ENCODE measurements at places on chromosomes 12 and 14.

GRCh38 chr14:34046799-34047520 is 96.1 kb upstream of the EGLN3 start:
- DNase-seq: no peak

DNA sequence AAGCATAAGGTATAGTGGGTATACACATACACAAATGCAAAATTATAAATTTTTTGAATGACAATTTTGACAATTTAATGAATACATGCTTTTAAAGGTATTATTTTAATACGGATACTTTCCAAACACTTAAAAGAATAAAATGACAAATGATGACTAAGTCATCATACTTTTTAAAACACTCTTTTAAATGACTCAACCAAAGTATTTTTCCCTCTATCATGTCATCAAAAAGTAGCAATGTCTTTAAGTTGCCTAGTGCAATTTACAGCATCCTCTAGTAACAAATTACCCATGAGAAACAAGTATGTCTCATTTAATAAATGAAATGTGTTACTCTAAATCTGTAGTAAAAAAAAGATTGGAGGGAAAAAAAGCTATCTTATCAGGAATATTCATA is 73.3 kb downstream of the RPS6KA5 start:
- DNase-seq: no peak

- no peak for DNase-seq
These were observed 19.8 kb upstream of the SERPINA4 start for GRCh38 chr14:94541234-94541975.

GRCh38 chr12:110269622-110270124 is 11.4 kb upstream of the ATP2A2 start:
- no peak for DNase-seq

DNA sequence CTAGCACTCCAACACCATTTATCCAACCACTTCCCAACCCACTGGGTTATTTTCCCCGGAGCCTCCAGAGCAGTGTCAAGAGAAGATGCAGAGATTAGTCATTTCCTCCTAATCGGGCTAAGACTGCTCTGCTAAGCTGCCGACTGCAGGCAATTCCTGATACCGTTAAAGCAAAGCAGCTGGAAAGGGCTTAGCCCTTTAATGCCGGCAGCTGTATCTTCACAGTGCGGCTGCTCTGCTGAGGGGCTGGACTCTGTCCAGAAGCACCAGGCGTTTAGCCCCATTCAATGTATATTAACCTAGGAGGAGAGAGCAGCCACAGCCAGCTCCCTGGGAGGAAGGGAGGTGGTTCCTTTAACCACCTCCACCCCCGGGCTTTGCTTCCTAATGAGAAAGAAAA is 11.1 kb downstream of the AQP6 start:
- DNase-seq: no peak

DNA sequence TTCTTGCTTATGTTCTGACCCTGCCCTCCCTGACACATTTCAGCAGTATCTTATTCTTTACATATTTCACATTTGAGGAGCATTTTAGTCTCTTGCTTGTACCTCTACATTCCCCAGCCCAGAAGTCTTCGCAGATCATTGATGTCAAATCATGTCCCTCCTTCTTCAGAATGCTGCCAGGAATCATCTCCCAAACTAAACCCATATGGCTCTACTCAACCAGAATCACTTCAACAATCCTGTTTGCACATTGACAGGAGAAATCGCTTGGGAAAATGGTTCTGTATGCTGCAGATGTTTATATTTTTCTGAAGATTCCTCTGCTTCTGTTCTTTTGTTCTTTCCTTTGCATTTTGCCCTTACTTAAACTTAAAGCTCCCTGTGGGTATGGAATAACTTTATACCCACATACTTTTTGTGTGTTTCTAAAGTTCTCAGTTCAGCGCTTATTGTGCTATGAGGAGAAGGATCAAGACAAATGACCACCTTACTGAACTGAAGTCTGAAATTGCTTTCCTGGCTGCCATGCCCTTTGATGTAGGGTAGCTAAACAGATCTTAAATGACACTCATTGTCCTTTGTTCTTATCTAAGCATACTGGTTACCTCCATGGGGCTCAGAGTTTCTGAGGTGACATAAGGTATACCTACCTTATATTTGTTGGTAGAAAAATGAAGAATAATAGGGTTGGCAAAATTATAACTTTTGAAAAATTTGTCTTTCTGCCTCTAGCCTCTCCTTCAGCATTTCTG is 134.6 kb downstream of the SLC25A21 start:
- no peak for DNase-seq

DNA sequence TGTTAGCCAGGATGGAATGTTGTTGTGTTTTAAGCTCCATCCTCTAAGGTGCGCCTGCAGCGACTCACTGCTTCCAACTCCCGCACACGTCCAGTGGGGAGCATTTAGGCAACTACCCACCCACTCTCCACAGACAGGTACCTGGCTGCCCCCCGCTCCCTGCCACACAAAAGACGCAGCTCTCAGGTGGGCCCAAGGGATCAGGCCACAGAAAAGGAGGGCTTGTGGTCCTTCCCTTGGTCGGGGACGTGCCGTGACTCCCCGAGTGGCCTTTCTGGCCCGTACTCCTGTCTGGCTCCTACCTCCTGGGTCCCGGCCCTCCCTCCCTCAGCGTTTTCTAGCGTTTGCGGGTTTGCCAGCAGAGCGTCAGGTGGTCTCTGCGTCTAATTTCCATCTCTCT is 16.2 kb downstream of the TEDC1 start:
- DNase-seq: no peak

GRCh38 chr14:70881549-70882177 is 25.6 kb upstream of the PCNX1 start:
- no peak for DNase-seq

DNA sequence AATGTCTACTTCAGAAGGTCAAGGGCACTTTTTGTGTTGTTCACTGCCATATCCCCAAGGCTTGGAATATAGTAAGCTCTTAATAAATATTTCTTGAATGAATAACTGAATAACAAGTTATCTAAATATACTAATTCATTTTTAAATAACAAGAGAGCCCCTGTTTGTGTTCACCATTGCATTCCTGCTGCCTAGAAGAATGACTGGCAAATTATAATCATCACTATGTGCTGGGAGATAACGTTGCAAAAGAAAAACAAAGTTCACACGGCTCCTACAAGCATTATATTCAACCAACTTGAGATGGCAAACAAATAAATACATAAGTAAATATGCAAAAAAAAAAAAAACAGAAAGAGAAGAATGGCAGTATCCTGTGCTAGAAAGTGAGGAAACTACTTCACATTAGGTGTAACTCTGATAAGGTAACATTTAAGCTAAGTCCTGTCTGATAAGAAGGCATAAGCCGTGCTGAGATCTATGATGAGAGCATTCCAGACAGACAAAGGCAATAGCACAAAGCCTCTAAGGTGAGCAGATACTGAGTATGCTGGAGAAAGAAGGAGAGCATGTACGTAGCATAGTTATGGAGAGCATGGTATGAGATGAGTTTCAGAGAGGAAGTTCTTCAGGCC is 9.2 kb upstream of the TSPAN8 start:
- DNase-seq: no peak

- no peak for DNase-seq
These were observed 293.0 kb upstream of the TBX3 start for GRCh38 chr12:114976959-114977358.

- DNase-seq: no peak
These were observed 2.3 kb upstream of the NEUROD4 start for GRCh38 chr12:55017416-55017925.

DNA sequence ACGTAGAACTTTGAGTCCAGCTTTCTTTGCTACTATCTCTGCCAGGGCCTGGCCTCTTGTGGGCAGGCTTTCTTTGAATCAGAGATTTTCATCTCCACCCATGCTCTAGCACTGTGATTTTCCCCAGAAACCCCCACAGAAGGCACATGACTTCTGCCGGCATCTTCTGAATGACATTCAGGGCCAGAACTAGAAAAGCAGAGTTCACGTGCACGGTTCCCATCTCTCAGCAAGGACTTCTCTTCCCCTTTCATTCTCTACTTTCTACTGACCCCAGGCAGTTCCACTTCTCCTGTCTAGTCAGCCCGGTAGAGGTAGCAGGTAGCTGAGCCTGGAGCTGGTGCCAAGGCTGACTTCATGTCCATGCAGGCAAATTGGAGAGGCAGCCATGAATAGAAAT is 26.9 kb downstream of the BATF start:
- no peak for DNase-seq

- DNase-seq: no peak
These were observed 33.6 kb downstream of the KCNA1 start for GRCh38 chr12:4943067-4943937.

- DNase-seq: no peak
These were observed 118.5 kb upstream of the FRMD6 start for GRCh38 chr14:51533160-51533559.

DNA sequence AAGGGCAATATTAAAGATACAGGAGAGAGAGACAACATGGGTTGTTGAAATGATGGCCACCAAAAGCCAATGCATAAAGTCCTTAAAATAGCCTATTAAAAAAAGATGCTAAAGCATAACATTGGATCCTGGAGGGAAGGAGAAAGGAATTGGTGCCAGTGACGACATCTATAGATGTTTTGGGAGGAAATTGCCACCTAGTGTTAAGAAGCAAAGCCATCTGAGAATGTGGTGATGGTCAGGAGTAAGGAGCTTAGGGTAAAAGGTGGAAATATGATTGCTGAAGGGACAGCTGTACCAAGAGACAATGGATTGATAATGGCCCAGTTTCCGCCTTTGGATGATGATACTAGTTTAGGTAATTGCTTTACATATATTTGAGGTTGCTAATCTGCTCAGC is 85.1 kb downstream of the TMEM30B start:
- no peak for DNase-seq

- no peak for DNase-seq
These were observed 153.0 kb downstream of the PIWIL1 start for GRCh38 chr12:130490674-130491073.

DNA sequence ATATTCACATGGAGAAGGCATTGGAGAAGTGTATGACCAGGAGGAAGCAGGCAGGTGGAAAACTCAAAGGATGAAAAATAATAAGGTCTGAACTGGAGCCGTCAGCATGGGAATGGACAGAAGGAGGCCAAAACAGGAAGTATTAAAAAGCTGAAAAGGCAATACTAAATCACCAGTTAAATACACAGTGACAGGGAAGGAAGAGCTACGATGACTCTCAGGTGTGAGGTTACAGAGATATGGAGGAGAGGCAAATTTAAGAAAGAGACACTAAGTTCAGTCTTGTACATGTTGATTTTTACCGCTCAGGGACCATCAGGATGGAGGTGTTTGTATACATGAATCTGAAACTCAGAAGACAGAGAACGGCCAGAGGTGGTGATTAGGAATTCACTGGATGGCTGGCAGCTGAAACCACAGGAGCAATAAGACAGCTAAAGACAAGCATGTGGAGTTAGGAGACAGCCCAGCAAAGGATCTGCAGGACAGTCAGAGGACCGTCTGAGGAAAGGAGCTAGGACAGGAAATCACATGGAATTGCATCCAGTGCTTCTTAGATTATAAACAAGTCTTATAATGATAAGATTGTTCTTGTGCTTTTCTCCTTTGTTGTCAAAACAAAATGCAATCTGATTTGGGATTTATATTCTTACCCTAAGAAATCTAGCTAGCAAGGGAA is 33.9 kb upstream of the CDKN3 start:
- no peak for DNase-seq

GRCh38 chr12:44696542-44696941 is 179.6 kb downstream of the NELL2 start:
- DNase-seq: no peak

GRCh38 chr14:101980700-101981099 is 16.3 kb downstream of the DYNC1H1 start:
- no peak for DNase-seq

DNA sequence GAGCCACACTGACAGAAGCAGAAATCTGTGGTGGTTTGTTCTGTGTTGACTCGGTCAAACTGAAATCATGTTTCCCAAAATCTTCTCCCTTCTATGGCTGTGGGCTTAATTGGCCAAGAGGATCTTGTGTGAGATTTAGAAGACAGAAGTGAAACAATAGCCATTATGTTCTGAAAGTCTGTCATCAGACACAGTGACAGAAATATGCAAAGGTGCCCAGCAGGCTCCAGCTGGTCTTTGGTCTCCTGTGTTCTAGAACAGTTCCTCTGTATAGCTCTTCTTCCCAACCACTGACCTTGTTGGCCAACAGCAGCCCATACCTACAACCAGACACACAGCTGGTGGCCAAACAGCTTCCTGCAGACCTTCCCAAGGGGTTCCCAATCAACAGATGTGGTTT is 25.0 kb upstream of the COCH start:
- DNase-seq: no peak

DNA sequence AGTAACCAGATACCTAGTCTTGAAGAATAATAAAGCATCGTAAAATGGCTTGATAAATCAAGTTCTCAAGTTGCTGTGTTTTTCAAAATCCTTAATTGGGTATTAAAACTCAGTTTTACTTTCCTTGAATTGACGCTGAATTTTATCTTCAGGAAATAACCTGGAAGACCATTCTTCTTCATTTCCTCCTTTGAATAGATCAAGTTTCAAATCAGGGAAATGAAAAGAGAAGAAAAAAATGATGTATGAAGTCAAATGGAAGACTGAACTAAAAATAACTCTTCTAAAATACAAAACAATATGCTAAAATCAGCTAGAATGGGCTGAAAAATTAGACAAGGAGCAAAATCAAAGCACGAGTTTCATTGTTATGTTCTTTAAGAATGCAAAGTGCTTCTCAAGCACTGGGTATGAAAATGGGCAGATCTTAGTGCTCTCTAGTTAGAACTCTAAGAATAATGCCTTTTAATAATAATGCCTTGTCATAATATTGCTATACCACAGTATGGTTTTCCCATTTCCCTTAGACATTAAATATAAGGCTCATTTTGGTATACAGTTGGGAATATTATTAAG is 54.6 kb upstream of the CLEC14A start:
- DNase-seq: no peak

DNA sequence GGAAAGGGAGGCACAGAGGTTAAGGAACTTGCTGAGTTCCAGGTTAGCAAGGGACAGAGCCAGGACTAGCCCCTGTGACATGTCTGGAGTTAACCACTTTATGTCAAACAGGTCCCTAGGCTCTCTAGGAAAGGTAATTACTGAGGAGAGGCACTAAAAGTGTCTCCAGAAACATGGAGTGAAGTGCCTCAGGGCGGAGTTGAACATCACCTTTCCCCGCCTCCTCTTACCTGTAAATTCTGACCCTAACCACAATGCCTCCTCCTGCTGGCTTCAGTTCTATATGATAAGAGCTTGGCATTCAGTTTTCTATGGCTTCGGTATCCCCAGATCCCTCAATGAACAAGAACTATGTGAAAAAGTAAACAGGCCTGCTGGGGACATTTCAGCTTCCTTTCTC is 18.1 kb downstream of the RPH3A start:
- DNase-seq: no peak

- no peak for DNase-seq
These were observed 38.4 kb downstream of the WASHC3 start for GRCh38 chr12:102023343-102023930.

DNA sequence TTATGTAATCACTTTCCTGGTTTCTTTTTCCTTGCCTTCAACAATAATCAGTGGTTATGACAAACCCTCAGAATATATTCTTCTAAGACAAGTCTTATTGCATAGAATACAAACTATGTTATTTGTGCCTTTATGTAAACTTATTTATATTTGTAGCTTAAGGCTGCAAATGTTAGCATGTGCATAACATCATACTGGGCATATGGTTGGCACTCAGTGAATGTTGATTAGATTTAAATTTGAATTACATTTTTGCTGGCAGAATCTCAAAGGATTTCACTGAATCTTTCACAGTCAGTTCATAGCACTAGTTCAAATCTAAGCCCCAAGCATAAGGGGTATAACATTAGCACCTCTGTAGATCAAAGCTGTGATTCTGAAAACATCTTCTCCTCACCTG is 113.2 kb upstream of the AEBP2 start:
- DNase-seq: no peak

- no peak for DNase-seq
These were observed 58.9 kb downstream of the NOC4L start for GRCh38 chr12:132202929-132203721.

Measured in cardiac septum (tissue), 1 donor.